ENCODE measurements at places on chromosomes 2 and 18. TPM values are rescaled to one million over a fixed set of nuclear protein-coding genes. Genes with fewer than 3 reads are reported as not detected.
A peak's percentile ranks its signal among the peaks of the same experiment; 100 is the strongest.

The DCDC2C gene
- not detected for total RNA-seq

- DNase-seq: no peak
- peaks cover 10% of the 10 kb centered on the region for H3K27me3 ChIP-seq
- H3K36me3 ChIP-seq: no peaks in the 10 kb centered on the region
Measured at GRCh38 chr2:71601136-71602114, 148.1 kb downstream of the DYSF start.

- no peak overlapping the region for H3K4me3 ChIP-seq
- no peak for DNase-seq
- no peaks in the 10 kb centered on the region for H3K36me3 ChIP-seq
- H3K4me1 ChIP-seq: no peaks in the 10 kb centered on the region
- no peaks in the 10 kb centered on the region for H3K27me3 ChIP-seq
- H3K27ac ChIP-seq: no peak overlapping the region
Measured at GRCh38 chr2:193517615-193518014, 1322.9 kb upstream of the TMEFF2 start.

The ALPI gene
- total RNA-seq: not detected

- H3K4me3 ChIP-seq: no peak overlapping the region
- no peak overlapping the region for H3K27ac ChIP-seq
- peaks cover 2% of the 10 kb centered on the region for H3K27me3 ChIP-seq
- no peaks in the 10 kb centered on the region for H3K36me3 ChIP-seq
- H3K4me1 ChIP-seq: peaks cover 7% of the 10 kb centered on the region
Measured at GRCh38 chr2:149606251-149606811, 18.8 kb upstream of the MMADHC start.

The TUBB8B gene
- not detected for total RNA-seq

GRCh38 chr2:85418132-85419008, at the start of gene SH2D6:
TSS of gene SH2D6 (plus strand) at chr2:85418714. CDS start at chr2:85429466, 10,752 bp downstream.
- peaks cover 3% of the 10 kb centered on the region for H3K27me3 ChIP-seq
- peak within 1 kb of the TSS; percentile 99 for H3K4me3 ChIP-seq
- H3K36me3 ChIP-seq: no peaks in the 10 kb centered on the region
- DNase-seq: peak; percentile 90
- H3K27ac ChIP-seq: peak within 1 kb of the TSS; percentile 100

The TBC1D8 gene
- total RNA-seq: 0.79 TPM

DNA sequence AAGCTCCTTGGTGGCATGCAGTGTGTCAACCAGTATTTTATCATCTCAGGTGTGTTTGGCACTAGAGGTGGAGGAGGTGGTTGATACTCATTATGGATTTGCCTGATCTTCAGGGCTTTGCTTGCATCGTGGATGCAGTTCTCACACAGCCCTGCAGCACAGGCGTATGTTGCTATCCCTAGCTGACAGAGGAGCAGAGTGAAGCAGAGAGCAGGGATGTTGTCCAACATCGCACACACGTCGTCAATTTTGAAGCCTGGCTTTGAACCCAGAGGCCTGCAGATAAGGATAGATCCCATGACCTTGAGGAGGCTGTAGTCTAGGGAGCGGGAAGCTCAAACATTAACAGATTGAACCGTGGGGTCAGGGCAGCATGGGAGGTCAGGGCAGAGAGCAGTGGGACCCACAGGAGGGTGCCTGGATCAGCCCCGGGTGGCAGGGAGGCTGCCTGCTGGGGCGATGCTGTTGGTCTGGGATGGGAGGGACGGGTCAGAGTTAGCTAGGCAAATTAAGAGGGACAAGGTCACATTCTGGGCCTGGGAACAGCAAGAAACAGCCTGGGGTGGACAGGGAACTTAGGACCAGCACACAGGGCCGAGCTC, 4.2 kb downstream of the RNF144A start:
- H3K36me3 ChIP-seq: peaks cover 54% of the 10 kb centered on the region
- H3K27me3 ChIP-seq: no peaks in the 10 kb centered on the region
- peaks cover 66% of the 10 kb centered on the region for H3K4me1 ChIP-seq
- peak overlapping the region; percentile 71 for H3K27ac ChIP-seq
- peak overlapping the region; percentile 33 for H3K4me3 ChIP-seq
- no peak for DNase-seq

GRCh38 chr18:8468921-8469335, 140.3 kb upstream of the RAB12 start:
- H3K27me3 ChIP-seq: peaks cover 3% of the 10 kb centered on the region
- peaks cover 2% of the 10 kb centered on the region for H3K4me1 ChIP-seq
- H3K36me3 ChIP-seq: no peaks in the 10 kb centered on the region

DNA sequence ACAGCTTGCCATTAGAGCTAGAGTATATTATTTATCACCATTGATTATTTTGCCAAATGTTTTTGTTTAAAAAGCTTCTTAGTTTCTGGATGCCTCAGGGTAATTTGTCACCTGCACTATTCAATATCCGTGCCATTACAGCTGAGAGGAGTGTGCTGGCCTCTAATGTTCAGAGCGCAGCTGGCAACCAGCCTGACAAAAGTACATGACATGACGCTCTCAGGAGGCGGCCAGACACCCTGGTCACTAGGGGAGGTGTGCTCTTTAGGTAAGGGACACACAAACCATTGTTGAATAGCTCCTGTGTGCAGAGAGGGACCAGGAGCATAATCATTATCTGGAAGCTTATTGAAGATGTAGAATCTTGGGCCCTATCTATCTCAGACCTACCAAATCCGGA, 20.3 kb downstream of the LIMS1 start:
- H3K4me3 ChIP-seq: no peak overlapping the region
- no peak overlapping the region for H3K27ac ChIP-seq
- no peaks in the 10 kb centered on the region for H3K36me3 ChIP-seq
- H3K4me1 ChIP-seq: no peaks in the 10 kb centered on the region
- H3K27me3 ChIP-seq: no peaks in the 10 kb centered on the region

The MAP3K2 gene
- 65.2 TPM for total RNA-seq

GRCh38 chr2:219551441-219552381, 7.9 kb downstream of the TMEM198 start:
- no peaks in the 10 kb centered on the region for H3K36me3 ChIP-seq
- no peak for DNase-seq
- peaks cover 34% of the 10 kb centered on the region for H3K27me3 ChIP-seq
- peak overlapping the region; percentile 76 for H3K4me3 ChIP-seq
- H3K4me1 ChIP-seq: peaks cover 3% of the 10 kb centered on the region

DNA sequence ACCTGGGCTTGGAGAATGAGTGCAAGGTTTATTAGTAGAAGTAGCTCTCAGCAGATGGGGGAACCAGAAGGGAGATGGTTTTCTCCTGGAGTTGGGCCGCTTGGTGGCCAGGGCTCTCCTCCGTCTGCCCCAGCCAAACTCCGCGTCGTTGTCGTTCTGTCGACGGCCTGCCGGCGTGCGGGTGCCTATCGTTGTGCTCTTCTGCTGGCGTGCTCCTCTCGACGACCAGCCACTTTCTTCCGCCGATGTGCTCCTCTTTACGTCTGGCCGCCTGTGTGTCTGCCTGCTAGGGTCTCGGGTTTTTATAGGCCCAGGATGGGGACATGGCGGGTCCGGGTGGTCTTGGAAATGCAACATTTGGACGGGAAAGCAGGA, 119.1 kb downstream of the BMPR2 start:
- H3K4me3 ChIP-seq: no peak overlapping the region
- no peaks in the 10 kb centered on the region for H3K4me1 ChIP-seq
- H3K27ac ChIP-seq: no peak overlapping the region
- H3K36me3 ChIP-seq: no peaks in the 10 kb centered on the region
- no peaks in the 10 kb centered on the region for H3K27me3 ChIP-seq

The UPP2 gene
- not detected for total RNA-seq

GRCh38 chr18:33577685-33578517, at the start of gene ASXL3:
TSS of gene ASXL3 (plus strand) at chr18:33578219. CDS start at chr18:33578632, 413 bp downstream.
- peak within 1 kb of the TSS; percentile 25 for H3K27ac ChIP-seq
- H3K36me3 ChIP-seq: no peaks in the 10 kb centered on the region
- peaks cover 18% of the 10 kb centered on the region for H3K27me3 ChIP-seq
- peak within 1 kb of the TSS; percentile 74 for H3K4me3 ChIP-seq
- H3K4me1 ChIP-seq: peaks cover 4% of the 10 kb centered on the region

DNA sequence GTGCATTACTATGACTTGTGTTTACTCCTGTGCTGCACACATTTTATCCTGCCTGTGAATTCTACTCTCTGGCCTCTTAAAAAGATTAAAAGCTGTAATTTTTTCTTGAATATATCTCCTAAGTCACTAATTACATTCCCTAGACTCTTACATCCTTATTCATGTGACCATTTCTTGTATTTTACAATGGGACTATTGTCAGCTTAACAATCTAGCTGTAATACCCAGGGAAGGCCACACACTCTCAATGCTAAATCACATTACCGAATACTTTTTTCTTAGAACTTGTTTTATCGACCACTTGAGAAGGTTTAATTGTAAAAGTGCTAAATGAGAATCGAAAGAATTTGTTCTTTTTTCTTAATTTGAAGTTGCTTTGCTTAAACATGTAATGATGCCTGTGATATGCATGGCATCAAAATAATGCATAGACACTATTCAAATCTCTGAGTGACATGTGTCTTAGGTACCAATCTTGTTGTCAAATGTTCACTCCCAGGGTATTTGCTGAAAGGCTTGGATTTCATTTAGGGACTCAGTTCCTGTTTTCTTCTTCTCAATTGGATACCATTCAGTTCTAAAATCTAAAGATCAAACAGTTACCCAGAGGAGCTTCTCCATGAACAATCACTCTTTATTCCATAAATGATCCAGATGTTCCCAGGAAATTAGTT, 498.5 kb downstream of the DPP10 start:
- no peaks in the 10 kb centered on the region for H3K27me3 ChIP-seq
- no peak overlapping the region for H3K27ac ChIP-seq
- H3K4me3 ChIP-seq: no peak overlapping the region
- no peaks in the 10 kb centered on the region for H3K4me1 ChIP-seq
- no peaks in the 10 kb centered on the region for H3K36me3 ChIP-seq

- H3K36me3 ChIP-seq: no peaks in the 10 kb centered on the region
- DNase-seq: no peak
- H3K4me3 ChIP-seq: no peak overlapping the region
- peaks cover 30% of the 10 kb centered on the region for H3K27me3 ChIP-seq
- H3K27ac ChIP-seq: no peak overlapping the region
Measured at GRCh38 chr18:44826418-44827259, 146.0 kb downstream of the SETBP1 start.
